Suppressor macrophage treated with lipopolysaccharide for 1 hour (primary cell): ENCODE measurements at places on chromosomes 13 and 19.
A peak's percentile ranks its signal among the peaks of the same experiment; 100 is the strongest.

DNA sequence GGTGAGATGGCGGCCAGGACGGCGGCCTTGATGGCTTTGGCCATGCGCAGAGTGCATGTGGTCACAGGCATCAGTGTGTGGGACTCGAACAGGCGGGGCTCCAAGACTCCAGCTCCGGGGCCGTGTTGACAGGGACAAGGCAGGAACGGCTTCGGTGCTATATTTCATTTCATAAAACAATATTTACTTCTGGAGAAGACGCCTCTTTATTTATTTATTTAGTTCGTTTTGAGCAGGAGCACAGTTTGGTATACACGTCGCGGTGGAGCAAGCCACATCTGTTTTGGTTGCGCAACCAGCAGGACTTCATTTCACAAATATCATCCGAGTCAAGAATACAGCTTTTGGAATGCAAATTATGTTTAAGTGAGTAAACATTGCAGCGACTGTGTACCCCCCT lies 166.7 kb upstream of the TSHZ3 start:
- no peak for DNase-seq

GRCh38 chr13:45292176-45292575 lies 48.8 kb downstream of the TPT1 start:
- no peak for DNase-seq

GRCh38 chr19:15869109-15869555 lies 28.7 kb downstream of the CYP4F2 start:
- DNase-seq: peak; percentile 64

DNA sequence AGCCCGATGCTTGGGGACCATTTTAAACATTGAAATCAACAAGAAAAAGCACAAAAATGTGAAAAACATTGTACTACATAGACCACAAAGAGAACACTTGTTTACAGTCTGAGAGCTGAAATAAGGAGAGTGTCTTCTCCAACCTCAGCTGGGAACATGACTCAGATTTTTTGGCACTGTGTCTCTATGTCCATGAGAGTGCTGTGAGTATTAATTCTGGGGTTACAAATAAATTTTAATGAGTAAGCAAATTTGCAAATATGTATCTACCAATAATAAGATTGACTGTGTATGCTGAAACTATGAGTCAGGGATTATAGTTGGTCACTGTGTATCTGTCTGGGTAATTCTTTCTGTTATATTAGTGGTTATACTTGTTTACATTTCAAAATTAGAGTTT lies 174.0 kb downstream of the DCT start:
- DNase-seq: no peak

GRCh38 chr13:48123812-48124211 lies 28.9 kb upstream of the MED4 start:
- DNase-seq: no peak

GRCh38 chr19:4429771-4430171 lies 27.3 kb downstream of the CHAF1A start:
- no peak for DNase-seq

DNA sequence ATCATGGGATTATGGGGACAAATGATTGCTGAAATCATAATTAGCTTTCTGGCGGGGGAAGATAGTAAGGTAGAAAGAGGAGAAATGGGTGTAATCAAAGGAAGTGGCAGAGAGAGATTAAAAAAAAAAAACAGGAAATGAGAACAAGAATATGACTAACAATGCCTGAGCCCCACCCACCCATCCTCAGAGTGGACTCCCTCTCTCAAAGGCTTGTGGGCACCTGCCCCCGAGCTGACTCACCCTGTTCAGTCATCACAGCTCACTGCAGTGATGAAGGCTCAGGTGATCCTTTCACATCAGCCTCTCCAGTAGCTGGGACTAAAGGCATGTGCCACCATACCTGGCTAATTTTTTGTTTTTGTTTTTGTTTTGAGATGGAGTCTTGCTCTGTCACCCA lies 26.4 kb upstream of the TPT1 start:
- peak; percentile 90 for DNase-seq
